ENCODE measurements at places on chromosomes 13 and 19.
A peak's percentile ranks its signal among the peaks of the same experiment; 100 is the strongest.

DNA sequence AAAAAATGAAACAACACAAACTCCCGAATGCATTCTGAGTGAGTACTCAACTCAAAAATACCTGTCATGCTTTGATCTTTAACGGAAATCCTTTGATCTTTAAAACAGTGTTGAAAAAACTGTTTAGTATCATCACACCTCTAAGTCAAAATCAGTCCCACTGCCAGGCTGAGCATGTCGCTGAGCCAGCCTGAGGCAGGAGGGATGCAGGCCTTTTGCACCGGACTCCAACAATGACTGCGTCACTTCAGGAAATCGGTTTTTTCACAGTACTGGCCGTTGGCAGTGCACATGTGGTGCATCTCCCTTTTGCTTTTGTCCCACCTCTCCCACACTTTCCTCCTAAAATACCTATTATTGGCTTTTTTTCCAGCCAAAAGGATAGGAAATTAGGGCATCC, 78.2 kb downstream of the SHISA2 start:
- DNase-seq, result no peak

- no peak for DNase-seq
Measured at GRCh38 chr19:15466851-15467733, 2.7 kb upstream of the RASAL3 start.

DNA sequence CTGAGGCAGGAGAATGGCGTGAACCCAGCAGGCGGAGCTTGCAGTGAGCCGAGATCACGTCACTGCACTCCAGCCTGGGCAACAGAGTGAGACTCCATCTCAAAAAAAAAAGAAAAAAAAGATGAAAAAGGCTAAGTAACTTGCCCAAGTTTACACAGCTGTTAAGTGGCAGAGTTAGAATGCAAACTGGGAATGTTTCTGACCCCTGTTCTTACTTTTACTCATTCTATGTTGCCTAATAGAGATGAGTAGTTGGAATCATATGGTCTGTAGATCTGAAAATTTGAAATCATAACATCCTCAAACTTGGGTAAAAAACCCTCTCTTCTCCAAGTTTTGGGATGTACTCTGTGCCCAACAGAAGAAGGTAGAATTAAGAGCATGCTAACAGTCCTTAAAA, 235.8 kb upstream of the RFC3 start:
- DNase-seq, result no peak

DNA sequence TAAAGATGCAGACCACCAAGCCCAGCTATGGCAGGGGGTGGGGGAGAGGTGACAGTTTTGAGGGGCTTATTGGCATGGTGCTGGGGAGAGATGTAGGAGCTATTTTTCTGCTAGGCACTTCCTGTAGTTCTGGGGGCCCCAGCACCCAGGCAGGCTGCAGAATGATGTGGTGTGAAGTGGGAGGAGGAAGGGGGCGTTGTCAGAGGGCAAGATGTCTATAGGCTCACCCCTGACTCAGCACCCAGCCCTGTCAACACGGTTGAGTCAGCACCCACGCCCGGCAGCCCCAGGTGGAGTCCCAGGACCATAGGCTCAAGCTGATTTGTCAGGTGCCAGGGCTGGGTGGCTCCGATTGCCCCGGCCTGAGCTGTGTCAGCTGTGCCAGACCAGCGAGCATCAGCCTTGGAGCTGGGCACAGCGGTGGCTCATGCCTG, 5.8 kb downstream of the KLF2 start:
- no peak for DNase-seq

DNA sequence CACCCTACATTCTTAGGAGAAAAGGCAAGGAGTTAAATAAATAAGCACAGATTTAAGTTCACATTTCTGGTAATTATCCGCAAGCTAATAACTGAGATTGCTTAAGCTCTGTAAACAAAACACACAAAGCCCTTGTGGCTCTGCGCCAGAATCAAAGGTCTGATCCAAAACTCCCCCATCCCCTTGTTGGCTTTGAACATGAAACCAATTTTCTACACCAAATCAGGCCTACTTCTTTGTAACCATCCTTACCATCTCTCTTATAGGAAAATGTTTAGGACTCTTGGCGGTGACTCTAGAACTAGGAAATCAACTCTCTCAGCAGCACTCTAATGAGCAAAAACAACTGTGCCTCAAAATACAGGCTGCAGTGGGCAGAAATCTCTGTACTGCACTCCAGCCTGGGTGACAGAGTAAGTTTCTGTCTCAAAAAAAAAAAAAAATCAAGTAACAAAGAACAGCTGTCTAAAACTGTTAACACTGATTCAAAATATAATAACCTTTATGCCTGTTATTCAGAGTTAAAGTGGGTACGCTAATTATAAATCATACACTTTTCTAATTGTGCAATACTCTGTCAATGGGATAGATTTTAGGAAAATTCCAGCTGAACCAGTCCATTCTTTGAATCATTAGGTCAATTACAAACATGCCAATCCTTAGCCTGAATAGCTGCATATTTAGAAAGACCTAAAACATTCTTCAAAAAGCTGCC, 25.8 kb downstream of the ABCC4 start:
- DNase-seq, result no peak

DNA sequence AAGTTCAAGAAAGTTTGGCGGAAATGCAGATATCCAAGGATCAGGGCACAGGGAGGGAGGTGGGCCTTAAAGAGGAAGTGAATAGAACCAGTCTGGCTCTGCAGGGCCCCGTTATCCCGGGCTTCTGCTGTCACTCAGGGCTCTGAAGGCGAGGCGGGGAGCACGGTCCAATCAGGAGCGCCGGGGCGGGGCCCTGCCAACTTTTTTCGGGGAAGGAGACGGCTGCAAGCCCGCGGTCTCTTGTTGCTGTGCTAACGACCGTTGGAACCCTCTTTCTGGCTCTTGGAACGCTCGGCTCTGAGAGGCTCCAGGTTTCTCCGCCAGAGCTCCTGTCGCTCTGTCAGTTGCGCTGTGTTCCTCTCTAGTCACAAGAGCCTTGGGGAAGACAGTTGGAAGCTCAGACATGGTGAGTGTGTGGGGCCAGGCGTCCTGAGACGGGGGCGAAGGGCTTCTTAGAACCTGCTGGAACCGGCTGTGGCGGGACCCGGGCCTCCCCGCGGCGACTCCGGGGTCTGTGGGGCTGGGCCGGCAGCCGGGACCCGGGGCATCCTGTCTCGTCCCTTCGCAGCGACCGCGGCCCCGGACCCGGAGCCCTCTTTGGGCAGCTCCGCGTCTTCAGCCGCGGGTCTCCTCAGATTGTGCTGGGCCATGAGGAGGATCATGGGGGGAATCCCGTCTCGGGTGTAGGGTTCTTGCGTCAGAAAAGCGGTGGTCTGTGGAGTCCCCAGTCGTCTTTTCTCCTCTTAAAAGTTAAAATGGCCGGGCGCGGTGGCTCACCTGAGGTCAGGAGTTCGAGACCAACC, 27.7 kb downstream of the ZNF844 start:
- no peak for DNase-seq

- DNase-seq, result no peak
Measured at GRCh38 chr13:80400865-80401426, 60.0 kb upstream of the SPRY2 start.

DNA sequence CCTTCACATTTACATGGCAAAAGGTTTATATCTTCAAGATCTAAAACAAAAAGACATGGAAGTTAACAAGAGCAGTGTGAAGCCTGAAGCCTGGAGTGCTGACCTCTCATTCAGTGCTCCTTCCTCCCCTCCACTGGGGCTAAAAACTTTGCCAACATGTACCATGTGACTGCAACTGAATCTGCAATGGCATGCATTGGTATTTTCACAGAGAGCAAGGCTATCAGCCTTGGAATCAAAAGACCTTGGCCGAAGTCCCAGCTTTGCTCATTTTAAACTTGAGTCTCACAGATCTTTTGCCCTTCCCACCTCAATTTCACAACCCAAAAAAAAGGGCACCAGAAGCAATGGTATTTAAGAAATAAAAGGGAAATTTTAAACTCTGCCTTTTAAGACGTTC, 325.1 kb downstream of the DCT start:
- DNase-seq, result no peak

DNA sequence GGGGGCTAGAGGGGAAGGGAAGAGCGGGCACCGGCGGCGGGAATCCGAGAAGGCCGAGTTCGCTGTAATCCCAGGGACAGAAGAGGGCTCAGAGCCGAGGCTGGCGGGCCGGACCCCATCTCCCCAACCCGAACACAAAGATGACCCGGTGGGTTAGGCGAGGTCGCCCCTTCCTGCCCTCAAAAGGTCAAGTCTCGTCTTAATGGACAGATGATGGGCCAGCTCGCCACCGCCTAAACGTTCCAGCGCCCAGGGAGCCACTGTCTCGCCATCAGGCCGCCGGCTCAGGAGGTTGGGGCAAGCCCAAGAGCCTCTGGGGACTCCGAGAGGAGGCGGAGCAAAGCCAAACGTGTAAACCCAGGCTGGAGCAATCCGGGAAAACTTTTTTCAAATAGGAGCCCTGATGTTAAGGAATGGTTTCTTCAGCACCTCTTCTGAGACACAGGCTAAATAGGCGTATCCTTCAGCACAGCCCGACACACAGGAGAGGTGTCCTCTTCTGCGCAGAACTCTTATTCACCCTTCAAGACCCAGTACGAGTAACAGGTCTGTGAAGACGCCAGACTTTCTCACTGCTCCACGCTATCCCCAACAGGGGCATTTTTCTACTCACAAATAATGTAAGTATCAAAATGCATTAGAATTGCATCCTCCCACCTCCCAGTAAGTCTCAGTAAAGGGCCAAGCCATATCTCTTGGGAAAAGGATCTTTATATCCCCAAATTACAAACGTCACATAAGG, 6.3 kb upstream of the POU4F1 start:
- peak; percentile 56 for DNase-seq

GRCh38 chr13:28620011-28620830, 38.7 kb upstream of the POMP start:
- no peak for DNase-seq

DNA sequence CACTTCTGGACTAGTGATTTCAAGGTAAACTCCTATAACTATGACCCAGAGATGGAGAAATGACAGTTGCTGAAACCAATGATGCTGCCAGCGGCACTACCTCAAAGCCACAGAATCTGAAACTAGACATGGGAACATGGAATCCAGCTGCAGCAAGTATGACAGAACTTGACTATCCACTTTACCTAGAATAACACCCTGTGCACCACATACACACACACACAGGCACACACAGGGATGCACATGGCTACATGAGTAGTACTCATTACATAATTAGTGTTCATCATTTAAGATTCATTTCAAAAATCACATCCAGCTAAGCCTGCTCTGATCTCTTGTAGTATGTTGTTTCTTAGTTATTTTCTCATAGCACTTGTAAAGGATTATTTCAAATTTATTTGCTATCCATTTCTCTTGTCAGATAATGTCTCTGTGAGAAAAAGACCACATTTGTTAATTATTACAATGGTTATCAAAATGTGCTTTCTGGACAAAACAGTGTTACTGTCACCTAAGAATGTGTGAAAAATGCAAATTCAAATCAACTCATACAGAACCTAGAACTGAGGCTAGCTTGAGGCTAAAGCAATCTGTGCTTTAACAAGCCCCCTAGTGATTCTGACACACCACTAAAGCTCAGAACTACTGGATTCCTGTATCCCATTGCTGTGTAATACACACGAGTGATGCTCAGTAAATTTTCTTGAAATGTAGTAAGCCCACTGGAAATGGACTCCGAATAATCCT, 59.4 kb downstream of the WTIP start:
- no peak for DNase-seq

DNA sequence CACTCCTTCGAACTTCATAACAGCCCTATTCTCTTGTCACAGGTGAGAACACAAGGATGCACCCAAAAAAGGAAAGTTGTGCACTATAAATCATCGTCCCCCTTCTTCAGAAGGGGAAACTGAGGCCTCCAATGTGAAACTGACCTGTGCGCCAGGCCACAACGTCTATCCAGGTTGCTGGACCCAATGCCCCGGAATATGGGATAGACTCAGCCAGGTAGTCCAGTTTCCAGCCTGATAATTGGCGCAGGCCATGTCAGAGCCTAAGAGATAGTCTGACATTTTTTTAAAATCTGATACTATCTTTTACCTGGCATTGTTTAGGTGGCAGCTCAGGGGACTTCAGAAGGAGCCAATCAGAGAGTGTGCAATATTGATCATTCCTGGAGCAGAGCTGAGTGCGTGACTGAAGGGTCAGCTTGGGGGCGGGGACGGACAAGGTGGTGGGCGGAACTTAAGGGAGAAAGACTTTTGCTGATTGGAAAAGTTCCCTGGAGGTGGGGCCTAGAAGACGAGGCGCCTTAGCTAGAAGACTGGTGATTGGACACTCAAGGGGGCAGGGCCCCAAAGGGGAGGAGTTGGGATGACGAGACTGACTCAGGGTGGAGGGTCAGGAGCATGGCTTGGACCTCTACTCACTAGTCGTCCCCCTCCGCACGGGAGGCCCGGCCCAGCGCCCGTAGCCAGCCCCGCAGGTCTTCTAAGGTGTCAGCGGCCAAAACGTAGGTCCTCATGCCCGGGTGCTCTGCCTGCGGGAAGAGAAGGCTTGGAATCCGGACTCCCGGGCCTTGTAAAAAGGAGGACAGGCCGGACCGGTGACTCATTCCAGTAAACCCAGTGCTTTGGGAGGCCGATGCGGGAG, 8.5 kb downstream of the PLEKHA4 start:
- DNase-seq, result no peak

GRCh38 chr19:58401840-58402421, 6.5 kb downstream of the RNF225 start:
- DNase-seq, result no peak

GRCh38 chr19:50492303-50493052, 15.8 kb upstream of the GARIN5A start:
- no peak for DNase-seq

Data from DMS153 (cell line).